Stimulated activated naive CD4-positive, alpha-beta T cell (primary cell): ENCODE measurements at places on chromosomes 16 and 17.

GRCh38 chr17:69672924-69673323 lies 258.4 kb downstream of the MAP2K6 start:
- no peak for DNase-seq

DNA sequence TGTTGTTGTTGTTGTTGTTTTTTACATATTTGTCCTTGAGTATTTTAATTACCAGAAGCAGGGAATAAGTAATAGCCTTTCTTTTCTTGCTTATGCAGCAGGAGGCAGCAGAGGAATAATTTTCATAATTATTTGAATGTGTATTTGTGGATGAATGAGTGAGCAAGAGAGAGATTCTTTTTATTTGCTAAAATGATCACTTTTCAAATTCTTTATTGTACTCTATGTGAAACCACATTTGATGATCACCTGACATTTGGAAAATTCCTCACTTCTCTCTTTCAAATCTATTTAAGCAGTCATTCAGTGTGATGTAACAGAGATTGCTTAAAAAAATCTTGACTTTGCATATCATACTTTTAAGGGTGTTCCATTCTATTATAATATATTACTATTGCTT lies 223.6 kb downstream of the BCAS3 start:
- DNase-seq, result no peak

- DNase-seq, result no peak
Observed at GRCh38 chr17:73337330-73337710, 25.5 kb upstream of the CDC42EP4 start.

- DNase-seq, result no peak
Observed at GRCh38 chr17:27609611-27610303, 21.2 kb upstream of the LGALS9 start.

GRCh38 chr16:78563905-78564304 lies 464.5 kb downstream of the WWOX start:
- DNase-seq, result no peak

DNA sequence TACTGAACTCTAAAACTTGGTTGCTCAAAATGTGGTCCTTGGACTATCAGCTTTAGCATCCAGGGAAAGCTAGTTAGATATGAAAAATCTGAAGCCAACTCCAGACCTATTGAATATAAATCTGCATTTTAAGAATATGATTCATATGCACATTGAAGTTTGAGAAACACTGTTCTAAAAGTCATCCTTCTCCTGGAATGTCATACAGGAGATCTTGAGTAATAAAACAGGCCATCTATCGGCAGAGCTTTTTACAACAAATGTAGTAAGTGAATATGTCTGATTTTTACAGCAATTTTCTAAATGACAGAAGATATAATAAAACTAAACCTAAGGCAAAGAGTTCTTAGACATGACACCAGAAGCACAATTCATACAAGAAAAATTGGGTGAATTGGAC lies 140.4 kb downstream of the PMP22 start:
- no peak for DNase-seq

- DNase-seq, result no peak
Observed at GRCh38 chr17:6914711-6915110, 81.1 kb upstream of the ALOX12 start.

- DNase-seq, result no peak
Observed at GRCh38 chr17:36055921-36056520, 8.1 kb upstream of the CCL18 start.
